ENCODE measurements at places on chromosomes 2 and 18.

DNA sequence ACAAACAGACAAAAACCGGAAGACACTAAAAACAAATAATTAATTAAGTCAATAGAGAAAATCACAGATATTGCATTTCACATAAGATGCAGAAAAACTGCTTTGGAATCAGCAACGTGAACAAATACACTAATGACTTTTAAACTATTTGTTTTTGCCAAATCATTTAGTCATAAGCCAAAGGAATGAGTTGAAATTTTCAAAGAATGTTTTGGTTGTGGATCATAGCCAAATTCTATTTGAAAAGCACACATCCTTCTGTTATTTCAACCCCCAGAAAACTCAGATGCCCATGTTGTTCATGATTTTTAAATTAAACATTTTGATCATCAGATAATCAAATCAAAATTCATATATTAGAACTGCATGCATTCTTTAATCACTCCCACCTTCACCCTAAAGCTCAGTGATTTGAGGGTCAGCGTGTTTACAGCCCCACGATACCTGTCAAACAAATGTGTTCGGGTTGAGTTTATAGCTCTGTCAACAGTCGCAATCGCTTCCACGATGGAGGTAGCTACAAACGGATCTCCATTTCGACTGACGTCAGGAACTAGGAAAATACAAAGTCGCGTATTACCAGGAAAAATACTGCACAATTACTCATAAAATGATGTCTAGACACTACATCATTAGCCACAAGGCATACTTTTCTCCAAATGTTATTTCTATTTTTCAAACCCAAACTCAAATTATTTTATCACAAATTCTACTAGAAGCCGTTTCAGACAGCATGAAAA, 90.2 kb downstream of the PXDN start:
- DNase-seq = no peak

DNA sequence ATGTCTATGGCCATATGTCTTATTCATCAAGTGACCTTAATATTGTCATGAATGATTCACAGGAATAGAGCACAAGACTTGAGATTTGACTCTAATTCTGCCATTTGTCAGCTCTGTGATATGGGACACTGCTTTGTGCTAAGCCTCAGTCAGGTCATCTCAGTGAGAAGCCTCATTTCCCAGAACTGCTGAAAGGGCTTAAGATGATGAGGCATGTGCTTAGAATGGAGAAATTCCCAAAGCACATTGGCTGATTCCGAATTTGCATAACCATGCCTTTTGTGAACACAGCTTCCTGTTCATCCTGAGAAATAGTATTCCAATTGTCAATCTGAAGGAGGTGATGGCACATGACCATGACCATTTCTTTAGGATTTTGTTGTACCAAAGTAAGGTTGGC, 218.1 kb downstream of the ALK start:
- no peak for DNase-seq

DNA sequence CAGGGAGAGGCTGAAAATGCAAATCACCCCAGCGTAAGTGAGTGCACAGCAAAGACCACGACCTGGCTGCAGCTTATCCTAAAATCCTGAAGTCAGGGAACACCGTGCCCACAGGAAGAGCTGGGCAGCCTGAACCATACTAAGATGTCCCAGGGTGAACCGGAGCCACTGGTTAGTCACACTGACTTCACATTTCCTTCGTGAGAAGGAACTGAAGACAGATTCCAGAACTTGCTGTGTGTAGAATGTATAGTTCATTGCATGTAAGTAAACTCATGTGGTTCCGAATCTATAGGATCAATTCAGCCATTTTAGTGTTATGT, 84.6 kb upstream of the NDUFV2 start:
- DNase-seq = no peak

DNA sequence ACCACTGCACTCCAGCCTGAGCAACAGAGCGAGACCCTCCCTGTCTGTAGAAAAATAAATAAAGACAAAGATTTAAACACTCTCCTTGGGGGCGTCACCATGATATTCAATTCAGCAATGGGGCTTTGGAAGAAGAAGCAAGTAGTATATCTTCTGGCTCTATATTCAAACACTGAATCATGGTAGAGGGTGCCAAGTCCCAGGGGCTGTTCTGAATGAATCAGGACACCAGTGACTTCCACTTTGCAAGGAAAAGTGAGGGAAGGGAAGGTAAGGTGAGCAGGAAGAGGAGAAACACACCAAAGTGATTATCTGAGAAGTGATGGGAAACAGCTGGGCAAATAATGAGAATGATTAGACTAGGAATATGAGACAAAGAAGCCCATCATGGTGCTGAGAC, 80.5 kb downstream of the AAK1 start:
- DNase-seq = no peak

GRCh38 chr2:25198209-25198525, 29.8 kb upstream of the POMC start:
- no peak for DNase-seq
